ENCODE measurements at places on chromosomes 3 and 15. TPM values are rescaled to one million over a fixed set of nuclear protein-coding genes. Genes with fewer than 3 reads are reported as not detected.
A peak's percentile ranks its signal among the peaks of the same experiment; 100 is the strongest.

The MCF2L2 gene
- total RNA-seq, result 205 TPM

The SH3GL3 gene
- total RNA-seq, result 4.9 TPM

The PPIP5K1 gene
- 5.4 TPM for total RNA-seq

The GPR62 gene
- total RNA-seq, result 0.40 TPM

The PRR23A gene
- not detected for total RNA-seq

GRCh38 chr3:184186184-184186901, at the start of gene ABCF3:
TSS of gene ABCF3 (plus strand) at chr3:184186199. CDS start at chr3:184186208, 9 bp downstream.
- no peak for DNase-seq

DNA sequence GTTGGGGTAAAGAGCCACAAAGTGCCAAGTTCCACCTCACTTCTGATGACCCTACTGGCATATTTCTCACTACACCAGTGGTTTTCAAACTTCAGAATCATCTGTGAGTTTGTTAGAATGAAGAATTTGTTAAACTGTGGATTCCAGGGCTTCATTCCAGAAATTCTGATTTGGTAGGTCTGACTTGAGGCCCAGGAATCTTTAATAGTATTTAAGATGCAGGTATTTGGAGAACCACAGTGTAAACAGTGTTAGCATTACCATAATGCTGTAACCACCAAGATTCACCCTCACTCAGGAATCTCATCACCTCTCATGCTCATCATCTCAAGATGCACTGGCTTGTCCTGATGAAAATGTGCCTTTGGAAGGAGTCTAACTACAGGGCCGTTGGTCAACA, 6.0 kb downstream of the KCNMB3 start:
- no peak for DNase-seq

- DNase-seq, result no peak
These were observed 236.8 kb upstream of the TBC1D5 start for GRCh38 chr3:17979252-17979651.

DNA sequence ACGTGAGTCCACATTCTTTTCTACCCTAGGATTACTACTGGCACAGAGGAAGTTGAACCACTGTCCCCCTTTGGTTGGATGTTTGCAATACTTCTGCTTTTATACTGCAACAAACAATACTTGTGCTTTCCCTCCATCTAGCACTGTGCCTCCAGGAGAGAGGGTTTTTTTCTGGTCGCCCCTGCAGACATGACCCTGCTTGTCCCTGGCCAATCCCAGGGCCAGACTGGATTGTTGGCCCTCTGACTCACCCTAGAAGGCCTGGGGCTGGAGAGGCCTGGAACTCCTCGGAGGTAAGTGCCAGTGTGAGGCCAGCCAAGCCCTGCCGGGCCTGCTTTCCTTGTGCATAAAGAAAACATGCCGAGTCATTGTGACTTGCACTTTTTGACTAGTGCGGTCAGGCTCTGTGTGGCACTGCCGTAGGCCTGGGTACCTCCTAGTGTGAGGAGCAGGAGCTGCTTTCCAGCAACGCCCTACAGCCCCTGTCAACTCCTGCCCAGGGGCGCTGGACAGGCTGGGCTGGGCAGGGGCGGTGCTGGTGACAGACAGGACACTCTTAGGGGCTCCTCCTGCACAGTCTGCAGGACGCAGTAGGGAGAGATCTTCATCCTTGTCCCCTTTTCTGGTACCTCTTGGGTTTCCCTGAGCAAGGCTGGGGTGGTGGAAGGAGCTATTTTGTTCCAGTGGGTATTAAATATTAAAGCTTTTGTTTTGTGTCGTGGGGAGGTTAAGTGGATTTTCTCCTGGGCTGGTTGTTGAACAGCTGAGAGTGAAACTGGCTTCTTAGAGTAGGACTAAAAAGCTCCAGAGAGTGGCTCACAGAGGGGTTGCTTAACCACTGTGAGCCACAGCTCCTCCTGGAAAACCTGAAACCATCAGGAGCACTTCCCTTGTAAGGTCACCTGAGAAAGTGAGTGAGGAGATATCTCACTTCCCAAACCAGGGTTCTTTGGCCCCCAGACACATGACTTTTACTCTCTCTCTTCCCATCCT, 14.4 kb upstream of the TKT start:
- DNase-seq, result peak; percentile 95

- no peak for DNase-seq
These were observed 143.6 kb upstream of the BHLHE40 start for GRCh38 chr3:4835616-4836043.

- DNase-seq, result no peak
These were observed 19.5 kb downstream of the ANAPC13 start for GRCh38 chr3:134466331-134466730.

DNA sequence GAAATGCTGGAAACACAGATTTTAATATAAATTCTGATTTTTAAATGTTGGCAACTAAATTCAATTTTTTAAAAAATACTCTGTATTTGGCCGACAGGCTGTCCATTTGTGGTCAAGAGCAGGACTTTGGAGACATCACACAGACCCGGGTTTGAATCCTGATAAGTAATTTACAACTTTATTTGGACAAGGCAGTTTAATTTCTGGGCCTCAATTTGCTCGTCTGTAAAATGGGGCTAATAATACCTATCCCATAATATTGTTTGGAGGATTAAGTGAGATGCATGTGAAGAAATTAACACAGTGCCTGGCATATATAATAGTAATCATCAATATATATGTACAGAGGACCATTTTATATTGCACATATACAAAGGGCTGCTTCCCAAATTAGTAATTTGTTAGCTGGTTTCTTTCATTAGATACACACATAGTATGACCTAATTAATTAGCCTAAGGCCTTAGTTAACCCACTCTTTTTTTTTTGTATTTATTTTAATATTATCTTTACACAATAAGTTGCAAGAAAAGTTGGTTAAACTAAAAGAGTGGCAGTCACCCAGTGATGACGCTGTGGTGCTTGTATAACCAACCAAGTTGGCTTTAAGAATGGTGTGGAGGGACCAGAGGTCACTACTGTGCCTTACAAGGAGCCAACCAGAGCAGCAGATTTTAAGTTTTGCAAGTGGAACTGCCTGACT, 665 bp downstream of the PIGB start:
- DNase-seq, result no peak

GRCh38 chr3:136750897-136751315, 1.3 kb downstream of the STAG1 start:
- no peak for DNase-seq

DNA sequence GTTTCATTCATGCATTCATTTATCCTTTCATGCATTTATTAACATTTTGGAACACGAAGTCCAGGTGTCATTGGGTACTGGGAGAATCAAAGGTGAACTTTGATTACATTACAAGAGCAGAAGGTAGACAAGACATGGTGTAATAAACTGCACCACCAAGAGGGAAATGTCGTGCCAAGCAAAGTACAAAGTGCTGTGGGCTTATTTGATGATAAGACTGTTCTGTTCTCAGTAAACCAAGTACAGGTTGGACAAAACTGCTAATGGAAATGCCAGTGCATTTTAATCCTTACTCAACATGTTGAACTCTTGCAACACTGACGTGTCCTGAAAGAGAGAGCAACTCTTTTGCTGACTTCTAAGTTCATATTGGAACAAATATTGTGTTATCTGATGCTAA, 69.4 kb downstream of the MME start:
- no peak for DNase-seq

- DNase-seq, result no peak
These were observed 73.6 kb downstream of the TFG start for GRCh38 chr3:100782906-100783305.

DNA sequence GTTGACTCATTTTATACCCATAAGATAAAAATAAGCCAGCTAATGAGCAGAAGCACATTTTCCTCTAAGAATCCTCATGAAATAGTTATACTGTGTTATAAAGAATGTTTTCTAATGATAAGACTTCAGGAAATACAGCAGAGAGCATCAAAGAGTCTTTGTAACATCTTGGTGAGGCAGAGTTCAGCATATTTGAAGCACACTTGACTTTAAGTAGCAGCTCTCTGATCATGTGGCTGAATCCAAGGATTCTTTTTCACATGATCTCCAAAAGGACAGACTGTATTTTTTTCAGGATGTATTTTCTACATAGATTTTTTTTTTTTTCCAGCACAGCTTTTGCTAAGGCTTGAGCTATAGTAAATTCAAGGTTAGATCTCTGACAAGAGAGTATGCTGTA, 195.1 kb downstream of the SI start:
- DNase-seq, result no peak

- no peak for DNase-seq
These were observed 30.9 kb downstream of the KIF9 start for GRCh38 chr3:47251689-47252088.

- DNase-seq, result no peak
These were observed 12.5 kb downstream of the MBNL1 start for GRCh38 chr3:152281133-152281713.

DNA sequence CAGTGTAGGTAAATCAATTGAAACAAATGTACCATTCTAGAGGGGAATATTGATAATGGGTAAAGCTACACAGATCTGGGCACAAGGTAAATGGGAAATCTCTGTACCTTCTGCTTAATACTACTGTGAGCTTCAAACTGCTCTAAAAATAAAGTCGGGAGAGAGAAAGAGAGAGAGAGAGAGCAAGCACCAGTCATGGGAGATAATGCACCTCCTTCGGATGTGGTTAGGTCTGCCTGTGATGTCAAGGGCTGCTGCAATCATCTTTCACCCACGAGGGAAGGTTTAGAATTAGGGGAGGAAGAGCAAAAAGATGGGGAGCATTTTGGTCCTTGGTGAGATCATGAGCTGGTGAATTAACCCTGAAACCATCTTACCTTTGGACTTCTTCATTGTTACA, 219.1 kb downstream of the ZNF385D start:
- no peak for DNase-seq

DNA sequence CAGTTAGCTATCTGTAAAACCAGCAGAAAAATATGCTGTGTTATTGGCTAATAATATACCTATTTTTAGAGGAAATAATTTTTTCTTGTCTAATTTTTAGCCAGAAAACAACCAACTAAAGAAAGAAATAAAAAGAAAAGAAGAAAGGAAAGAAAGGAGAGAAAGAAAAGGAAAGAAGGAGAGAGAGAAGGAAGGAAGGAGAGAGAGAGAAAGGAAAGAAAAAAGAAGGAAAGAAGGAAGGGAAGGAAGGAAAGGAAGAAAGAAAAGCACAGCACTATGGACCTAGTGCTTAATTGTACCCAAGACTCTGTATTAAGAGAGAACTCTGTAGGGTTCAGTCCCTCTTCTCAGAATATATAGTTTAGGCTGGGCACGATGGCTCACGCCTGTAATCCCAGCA, 3.3 kb upstream of the PAQR9 start:
- DNase-seq, result no peak

GRCh38 chr3:18012933-18013332, 270.5 kb upstream of the TBC1D5 start:
- DNase-seq, result no peak

DNA sequence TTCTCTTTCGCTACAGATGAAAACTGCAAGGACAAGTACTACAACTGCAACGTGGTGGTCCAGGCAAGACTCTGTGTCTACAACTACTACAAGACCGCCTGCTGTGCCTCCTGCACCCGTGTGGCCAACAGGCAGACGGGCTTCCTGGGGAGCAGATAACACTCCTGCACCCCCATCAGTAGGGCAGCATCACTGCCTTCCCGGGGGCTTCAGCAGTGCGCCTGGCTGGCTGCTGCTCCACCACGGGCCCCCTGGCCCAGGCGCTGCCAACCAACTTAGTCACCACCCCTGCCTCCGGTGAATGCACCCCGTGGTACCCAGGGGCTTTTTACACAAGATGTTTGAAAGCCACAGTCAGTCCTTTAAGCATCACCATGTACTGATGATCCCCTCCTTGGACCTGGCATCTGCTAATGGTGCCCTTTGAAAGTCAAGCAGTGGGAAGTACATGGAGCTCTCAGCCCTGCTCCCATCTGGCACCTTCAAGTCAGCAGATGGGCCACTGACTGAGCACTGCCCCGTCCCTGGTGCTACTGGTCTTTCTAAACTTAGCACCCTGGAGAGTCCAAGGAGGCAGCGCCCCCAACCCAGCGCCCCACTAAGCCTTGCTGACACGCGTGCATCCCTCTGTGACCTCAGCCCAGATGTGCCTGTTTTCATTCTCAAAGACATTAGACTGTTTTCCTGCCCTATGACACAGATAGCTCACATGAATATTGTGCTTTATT, 33.0 kb upstream of the NR2E3 start:
- no peak for DNase-seq

DNA sequence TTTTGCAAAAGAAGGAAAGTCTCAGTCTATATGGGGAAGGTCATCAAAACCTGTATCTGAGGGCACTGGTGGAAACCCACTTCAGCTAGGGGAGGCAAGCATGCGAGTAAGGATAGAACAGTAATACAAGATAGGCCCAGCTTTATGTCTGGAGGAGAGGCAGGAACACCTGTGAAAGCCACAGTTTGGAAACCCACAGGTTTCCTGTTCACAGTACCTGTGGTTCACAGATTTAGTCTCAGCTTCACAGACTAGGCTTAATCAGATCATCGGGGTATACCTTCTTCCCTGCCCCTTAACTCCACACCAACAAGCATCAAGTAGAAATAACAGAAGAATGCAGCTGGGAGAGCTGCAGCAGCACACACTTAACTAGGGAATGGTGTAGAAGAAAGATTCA, 36.2 kb downstream of the C2CD4B start:
- no peak for DNase-seq

DNA sequence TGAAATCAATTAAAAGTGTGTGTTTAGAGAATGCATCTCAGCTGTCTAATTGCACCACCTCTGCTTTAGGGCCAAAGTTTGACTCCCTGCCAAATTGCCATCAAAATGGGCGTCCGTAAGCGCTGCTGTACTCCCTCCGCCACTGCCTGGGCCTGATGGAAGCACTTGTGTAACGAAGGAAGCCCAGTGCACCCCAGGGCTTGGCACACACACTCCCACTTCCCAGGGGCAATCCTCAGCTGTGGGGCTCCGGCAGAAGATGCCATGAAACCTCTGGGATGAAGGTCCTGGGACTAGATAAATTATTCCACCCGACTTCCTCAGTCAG, 137.8 kb downstream of the RORA start:
- no peak for DNase-seq

DNA sequence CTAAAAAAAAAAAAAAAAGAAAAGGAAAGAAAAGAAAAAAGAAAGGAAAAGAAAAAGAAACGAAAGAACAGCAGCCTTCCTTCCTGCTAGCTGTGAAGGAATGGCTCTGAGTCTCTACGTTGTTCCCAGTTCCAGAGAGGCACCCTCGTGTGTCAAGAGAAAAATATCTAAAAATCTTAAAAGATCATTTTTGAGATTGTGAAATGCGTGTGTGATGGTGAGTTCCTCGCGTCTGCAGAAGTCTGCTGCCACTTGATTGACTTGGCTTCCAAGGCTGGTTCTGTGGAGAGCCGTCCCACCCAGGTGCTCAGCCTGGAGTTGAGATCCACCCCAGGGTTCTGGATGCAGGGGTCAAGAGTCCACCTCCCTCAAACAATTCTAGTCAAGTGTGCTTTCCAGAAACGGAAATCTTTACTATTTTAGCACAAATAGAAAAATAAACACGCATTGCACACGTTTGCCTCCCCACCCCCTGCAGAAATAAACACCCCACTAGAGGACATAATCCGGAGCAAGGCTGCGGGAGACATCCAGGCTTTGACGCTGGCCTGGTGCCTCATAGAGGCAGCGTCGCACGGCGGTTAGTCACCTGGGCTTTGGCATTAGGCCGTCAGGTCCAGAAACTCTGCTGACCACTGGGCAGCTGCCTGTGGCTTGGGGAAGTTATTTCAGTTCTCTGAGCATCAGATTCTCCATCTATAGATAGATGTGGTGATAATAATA, 265.4 kb downstream of the FAM43A start:
- no peak for DNase-seq
